Psoas muscle (tissue), 8 donors: ENCODE measurements at places on chromosomes 1 and 21. TPM values are rescaled to one million over a fixed set of nuclear protein-coding genes. Genes with fewer than 3 reads are reported as not detected.
A peak's percentile ranks its signal among the peaks of the same experiment; 100 is the strongest.

QSOX1 gene
- total RNA-seq = 159 TPM

EPHA2 gene
- 7.0 TPM for total RNA-seq

DNA sequence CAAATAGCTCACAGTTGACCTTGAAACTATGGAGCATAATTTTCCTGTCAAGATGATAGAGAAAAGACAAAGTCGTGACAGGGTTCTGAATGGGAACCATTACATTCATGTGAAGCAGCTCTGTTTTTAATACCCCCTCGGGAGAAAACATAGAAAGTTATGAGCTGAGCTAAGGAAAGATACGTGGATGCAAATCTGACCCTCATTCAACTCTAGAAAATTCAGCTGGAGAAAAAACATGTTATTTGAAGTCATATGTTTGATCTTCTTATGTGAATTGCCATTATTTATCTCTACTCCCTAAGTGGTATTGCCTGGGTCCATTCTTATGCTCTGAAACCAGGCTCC is 48.0 kb upstream of the LRRC52 start:
- H3K36me3 ChIP-seq = no peaks in the 10 kb centered on the region
- no peak overlapping the region for H3K4me3 ChIP-seq
- no peaks in the 10 kb centered on the region for H3K27me3 ChIP-seq
- H3K27ac ChIP-seq = no peak overlapping the region
- H3K4me1 ChIP-seq = no peaks in the 10 kb centered on the region
- DNase-seq = no peak

DNA sequence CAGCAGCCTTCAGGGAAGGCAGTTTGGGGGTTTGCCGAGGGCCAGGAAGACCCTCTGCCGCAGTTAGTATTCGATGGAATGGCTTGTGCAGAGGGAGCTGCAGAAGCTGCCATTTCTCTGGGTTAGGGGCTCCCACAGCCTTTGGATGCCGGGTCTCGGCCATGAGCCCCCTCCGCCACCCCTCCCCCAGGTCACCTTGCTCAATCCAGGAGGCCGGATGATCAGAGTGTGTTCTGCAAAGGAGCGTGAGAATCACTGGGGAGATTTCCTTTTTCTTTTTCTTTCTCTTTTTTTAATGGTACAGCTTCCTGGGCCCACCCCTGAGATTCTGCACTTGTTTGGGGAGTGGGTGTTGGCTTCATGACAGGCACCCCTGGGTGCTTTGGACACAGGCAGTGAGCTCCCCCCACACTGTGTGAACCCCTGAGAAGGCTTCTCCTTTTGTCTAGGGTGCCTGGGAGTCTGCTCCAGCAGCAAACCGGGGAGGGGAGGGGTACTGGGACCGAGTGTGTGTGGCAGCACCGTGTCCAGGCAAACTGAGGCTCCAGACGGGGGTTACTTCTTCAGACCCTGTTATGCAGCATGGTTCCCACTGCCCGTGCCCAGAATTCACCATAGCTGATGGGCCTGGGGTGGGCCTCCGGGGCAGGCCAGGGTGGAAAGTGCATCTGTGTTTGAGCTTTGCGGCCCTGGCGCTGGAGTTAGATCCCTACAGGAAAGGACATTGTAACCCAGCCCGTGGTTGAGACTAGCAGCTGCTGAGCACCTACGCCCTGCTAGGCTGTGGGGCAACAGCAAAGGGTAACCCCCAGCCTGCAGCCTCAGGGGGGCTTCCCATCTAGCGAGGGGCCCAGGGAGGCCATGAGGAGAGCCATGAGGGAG is 18.5 kb downstream of the TNFRSF1B start:
- peaks cover 12% of the 10 kb centered on the region for H3K4me1 ChIP-seq
- H3K27me3 ChIP-seq = no peaks in the 10 kb centered on the region
- H3K36me3 ChIP-seq = no peaks in the 10 kb centered on the region
- H3K4me3 ChIP-seq = peak overlapping the region; percentile 33

GRCh38 chr1:229139331-229140118 is 131.4 kb upstream of the RAB4A start:
- DNase-seq = no peak
- no peaks in the 10 kb centered on the region for H3K36me3 ChIP-seq
- no peak overlapping the region for H3K4me3 ChIP-seq
- no peak overlapping the region for H3K27ac ChIP-seq

GRCh38 chr1:147700042-147701006 is 30.0 kb upstream of the ACP6 start:
- DNase-seq = peak; percentile 24
- H3K36me3 ChIP-seq = no peaks in the 10 kb centered on the region
- no peak overlapping the region for H3K4me3 ChIP-seq
- H3K27ac ChIP-seq = no peak overlapping the region
- H3K27me3 ChIP-seq = no peaks in the 10 kb centered on the region
- H3K4me1 ChIP-seq = no peaks in the 10 kb centered on the region

GRCh38 chr1:95408507-95409136 is 174.6 kb downstream of the RWDD3 start:
- DNase-seq = no peak
- H3K27ac ChIP-seq = no peak overlapping the region
- H3K27me3 ChIP-seq = no peaks in the 10 kb centered on the region

DNA sequence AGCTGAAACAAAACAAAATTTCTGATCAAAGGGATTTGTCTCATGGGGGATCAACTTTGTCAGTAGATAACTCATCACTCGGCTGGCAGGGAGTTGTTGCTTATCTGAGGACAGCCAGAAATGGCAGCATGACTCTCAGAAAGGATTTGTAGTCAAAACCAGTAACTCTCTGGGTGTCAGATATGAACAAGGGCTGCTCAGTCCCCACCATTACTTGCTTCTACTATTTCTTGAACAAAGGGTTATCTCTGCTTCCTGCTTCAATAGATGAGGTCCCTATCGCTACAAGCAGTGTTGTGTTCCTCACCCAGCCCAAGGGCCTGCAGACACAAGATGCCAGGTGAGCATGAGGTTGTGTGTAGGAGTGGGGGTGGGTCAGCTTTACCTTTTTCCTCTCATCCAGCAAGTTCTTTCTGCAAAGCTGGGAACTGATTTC is 116.2 kb downstream of the PTBP2 start:
- no peaks in the 10 kb centered on the region for H3K36me3 ChIP-seq
- DNase-seq = no peak
- H3K27me3 ChIP-seq = no peaks in the 10 kb centered on the region
- no peak overlapping the region for H3K27ac ChIP-seq
- no peaks in the 10 kb centered on the region for H3K4me1 ChIP-seq

GRCh38 chr1:210677533-210677932 is 348.8 kb downstream of the HHAT start:
- H3K4me3 ChIP-seq = no peak overlapping the region
- no peaks in the 10 kb centered on the region for H3K4me1 ChIP-seq
- no peaks in the 10 kb centered on the region for H3K27me3 ChIP-seq
- DNase-seq = no peak
